ENCODE measurements at places on chromosomes 11 and 22.
A peak's percentile ranks its signal among the peaks of the same experiment; 100 is the strongest.

DNA sequence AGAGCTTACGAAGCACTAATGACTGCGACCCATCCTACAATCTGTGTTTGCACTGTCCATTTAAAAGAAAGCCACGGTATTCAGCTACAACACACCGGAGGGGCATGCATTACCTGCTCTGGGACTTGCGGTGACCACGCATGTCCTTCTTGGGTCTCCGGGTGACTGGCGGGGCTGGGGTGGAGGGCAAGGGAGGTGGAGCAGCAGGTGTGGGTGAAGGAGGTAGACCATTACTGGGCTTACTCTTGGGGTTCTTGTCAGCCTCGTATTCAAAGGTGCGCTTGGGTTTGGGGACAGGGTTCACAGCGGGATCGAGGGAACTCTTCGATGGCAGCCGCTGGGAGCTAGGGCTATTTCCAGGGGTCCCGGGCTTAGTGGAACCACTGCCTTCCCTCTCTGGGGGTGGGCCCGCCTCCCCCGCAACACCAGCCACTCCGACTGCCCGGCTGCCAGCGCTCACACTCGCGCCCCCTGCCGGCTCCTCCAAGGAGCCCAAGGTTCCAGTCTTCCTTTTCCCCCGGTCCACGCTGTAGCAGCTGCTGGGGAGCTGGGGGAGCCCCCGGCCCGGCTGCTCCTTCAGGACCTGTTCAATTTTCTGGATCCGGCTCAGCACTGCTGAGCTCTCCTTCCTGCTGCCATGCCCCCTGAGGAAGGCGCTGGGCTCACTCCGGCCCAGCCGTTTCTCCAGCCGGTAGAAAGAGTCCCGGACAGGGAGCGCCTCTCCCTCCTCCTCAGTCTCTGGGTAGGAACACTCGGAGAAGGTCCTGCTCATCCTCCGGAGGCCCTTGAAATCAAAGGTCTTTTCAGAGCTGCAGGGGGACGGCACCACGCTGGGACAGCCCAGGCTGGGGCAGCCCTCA lies 47.5 kb downstream of the RPL27A start:
- no peak for DNase-seq

- no peak for DNase-seq
These were observed 22.8 kb downstream of the TCP11L1 start for GRCh38 chr11:33062137-33062536.

GRCh38 chr11:95241681-95242081 lies 10.7 kb upstream of the SESN3 start:
- DNase-seq: no peak

DNA sequence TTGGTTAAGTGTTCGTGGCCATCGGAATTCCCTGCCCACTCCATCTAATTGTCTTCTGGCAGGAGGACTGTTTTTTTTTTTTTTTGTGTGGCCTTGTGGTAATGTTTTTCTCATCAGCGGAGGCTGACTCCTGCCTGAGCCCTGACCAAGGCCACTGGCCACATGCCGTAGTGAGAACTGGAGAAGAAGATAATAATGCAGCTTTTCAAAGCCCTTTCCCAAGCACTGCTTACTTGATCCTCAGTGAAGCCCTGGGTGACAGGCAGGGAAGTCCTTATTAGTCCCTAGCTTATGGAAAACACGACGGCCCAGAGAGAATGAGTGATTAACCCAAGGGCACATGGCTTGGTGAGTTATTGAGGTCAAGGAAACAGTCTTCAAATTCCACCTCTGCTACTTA lies 71.2 kb downstream of the ADM start:
- no peak for DNase-seq

- no peak for DNase-seq
These were observed 408.5 kb downstream of the OPCML start for GRCh38 chr11:133123796-133124195.

DNA sequence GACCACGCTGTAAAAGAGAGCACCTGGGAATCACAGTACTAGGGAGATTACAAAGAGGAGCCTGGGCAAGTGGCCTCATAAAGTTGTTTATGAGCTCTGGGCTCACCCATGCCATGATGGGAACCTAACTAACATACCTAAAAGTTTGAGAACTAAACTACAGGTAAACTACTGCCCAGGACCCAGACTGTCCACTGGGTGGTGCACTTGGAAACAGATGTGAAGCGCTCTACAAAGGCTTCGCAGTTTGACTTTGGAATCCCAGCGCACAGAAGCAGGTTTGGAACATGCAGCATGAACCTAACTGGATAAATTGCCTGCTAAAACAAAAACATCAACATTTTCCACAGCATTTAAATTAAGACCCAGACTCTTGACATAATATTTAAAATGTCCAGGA lies 418.6 kb downstream of the FAM181B start:
- no peak for DNase-seq

- no peak for DNase-seq
These were observed 25.5 kb upstream of the GRK2 start for GRCh38 chr11:67240576-67241389.

- no peak for DNase-seq
These were observed 54.6 kb downstream of the LRRC32 start for GRCh38 chr11:76615950-76616349.

GRCh38 chr11:62152245-62153086 lies 28.7 kb downstream of the INCENP start:
- no peak for DNase-seq

DNA sequence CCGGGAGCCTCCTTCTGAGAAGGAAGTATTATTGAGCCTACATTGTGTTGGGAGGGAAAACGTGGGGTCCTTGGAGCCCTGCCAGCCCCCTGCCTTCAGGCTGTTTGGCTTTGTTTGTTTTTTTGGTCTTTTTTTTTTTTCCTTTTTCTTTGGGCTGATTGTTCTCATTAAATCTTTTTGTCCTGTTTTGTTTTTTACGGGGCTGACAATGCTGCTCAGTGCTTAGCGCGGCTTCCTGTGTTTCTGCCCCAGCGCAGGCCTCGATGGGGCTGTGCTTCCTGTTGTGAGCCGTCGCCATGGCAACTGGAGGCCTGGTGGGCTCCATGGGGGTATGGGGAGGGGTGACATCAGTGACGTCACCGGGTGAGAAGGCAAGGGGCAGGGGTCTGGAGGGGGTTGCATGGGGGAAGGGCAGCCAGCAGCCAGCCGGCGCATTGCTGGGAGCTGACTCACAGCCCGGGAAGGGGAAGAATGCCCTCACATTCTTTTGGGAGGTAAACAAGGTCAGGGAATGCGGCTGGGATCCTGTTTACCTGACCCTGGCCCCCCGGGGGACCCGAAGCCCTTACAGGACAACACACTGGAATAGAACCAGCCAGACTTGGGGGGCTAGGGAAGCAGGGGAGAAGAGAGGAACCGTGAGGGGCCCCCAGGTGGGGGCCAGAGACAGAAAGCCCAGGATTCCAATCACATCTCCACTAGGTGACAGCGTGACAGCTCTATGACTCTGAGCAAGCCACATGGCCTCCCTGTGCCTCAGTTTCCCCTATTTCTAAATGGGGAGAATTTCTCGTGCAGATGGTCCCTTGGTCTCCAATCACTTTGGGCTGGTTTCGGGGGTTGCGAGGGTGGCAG lies 22.2 kb upstream of the CBX7 start:
- DNase-seq: peak; percentile 23

GRCh38 chr11:110919241-110919922 lies 207.1 kb upstream of the ARHGAP20 start:
- no peak for DNase-seq

DNA sequence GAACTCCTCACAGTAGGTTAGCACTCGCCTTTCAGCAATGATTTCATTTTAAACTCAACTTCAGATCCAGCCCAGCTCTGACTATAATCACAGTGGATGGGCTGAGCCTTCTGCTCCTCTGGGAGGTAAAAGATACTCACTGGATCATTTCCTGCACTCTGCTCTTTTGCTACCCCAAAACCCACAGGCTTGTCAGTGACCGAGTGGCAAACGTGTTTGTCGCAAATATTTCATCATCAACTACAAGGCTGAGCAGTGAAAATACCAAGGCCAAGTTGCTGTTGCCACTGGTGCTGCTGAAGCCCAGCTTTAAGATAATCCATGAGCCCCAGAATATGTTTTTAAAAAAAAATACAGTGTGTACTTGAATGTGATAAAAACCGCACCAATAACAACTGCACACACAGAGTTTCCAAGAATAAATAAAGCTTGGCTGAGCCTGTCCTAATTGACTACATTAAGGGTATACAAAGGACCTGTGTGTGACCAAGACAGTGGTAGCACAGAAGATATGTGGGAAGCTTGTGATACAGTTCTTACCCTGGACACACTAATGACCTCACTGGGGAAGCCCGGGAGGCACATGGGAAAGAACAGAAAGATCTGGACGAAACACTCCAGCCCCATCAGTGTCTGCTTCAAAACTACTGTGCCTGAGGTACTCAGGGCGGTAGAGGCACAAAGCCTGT lies 41.3 kb downstream of the ABTB2 start:
- no peak for DNase-seq

DNA sequence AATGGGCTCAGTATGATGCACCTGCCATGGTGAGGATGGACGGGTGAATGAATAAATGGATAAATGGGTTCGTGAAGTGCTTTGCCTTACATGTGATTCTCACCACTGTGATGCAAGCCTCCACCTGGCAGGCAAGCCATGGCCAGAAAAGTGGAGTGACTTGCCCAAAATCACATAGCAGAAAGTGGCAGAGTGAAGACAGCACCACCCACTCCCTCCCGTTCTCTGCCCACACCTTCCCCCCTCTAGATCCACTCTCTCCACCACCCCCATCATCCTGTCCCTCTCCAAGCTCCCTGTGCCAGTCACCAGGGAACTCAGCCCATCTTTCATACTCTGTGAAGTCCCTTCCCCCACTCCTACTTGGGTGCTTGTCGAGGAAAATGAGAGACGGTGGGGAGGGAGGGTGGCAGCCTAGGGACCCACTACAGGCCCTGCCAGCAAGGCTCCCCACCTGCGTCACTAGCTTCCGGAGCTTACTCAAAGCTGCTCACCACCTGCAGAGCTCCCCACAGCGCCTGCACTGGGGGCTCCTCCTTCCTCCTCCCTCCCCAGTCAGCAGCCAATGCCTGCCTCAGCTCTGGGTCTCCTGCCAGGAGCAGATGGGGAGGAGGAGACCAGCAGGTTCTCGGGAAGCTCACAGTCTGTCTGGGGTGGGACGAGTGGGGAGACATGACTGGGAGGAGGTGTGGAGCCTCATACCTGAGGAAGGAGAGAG lies 82.3 kb downstream of the PDE2A start:
- DNase-seq: no peak

DNA sequence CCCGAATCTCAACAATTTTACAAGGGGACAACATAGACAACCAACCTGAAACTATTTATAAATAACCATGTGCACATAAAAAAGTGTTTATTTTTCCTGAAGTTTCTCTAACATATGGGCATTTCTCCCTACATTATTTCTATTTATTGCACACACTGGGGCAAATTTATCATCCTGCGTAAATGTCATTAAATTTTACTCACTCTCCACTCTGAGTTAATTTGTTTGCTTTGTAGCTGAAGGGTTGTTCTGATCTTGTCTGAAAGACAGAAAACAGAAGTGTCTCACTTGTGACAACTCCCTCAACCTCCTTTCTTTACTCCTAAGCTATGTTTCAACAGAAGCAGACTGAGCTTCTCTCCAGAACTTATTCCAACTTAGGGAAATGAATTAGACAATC lies 194.2 kb downstream of the HIPK3 start:
- DNase-seq: no peak

GRCh38 chr22:45897736-45898135 lies 79.2 kb downstream of the WNT7B start:
- DNase-seq: no peak

- peak; percentile 96 for DNase-seq
These were observed 36.2 kb downstream of the LIF start for GRCh38 chr22:30210235-30210909.

DNA sequence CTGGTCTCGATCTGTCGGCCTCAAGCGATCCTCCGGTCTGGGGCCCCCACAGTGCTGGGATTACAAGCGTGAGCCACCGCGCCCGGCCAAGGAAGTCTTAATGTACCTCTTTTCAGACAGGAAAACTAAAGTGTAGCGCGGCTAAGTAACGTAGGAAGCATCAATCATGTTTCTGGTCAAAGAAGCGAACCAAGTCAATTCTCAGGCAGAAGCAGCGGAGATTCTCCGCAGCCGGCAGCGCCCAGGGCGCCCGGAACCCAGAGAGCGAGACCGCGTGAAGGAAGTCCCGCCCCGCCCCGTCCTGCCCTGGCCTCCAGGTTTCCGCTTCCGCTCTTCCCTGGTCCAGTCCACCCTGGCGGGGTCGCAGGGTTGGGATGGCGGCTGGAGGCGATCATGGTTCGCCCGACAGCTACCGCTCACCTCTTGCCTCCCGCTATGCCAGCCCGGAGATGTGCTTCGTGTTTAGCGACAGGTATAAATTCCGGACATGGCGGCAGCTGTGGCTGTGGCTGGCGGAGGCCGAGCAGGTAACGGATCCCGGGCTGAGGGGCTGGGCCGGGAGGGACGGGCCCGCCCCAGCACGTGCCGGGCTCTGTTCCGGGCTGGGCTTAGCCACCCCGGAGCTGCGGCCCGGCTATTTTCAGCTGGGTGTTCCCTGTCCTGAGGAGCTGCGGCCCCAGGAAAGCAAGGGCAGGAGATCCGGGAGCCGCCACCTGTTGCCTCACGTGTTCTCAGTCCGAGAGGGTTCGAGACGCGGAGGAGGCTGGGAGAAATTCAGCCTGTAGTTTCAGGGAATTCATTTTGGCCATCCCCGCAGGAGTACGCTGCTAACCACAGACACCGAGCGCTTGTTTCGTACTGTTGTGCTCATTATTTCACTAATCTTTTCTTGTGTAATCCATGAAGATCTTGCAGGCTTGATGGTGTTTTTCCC lies at the start of gene ADSL:
TSS of gene ADSL (plus strand) at position 316 of the 934 bp plus-strand sequence. CDS start at position 375, 59 bp downstream.
- peak; percentile 47 for DNase-seq

GRCh38 chr11:102664001-102664752 lies 39.0 kb upstream of the MMP20 start:
- DNase-seq: peak; percentile 13

GRCh38 chr11:42201603-42202148 lies 742.2 kb upstream of the LRRC4C start:
- no peak for DNase-seq

DNA sequence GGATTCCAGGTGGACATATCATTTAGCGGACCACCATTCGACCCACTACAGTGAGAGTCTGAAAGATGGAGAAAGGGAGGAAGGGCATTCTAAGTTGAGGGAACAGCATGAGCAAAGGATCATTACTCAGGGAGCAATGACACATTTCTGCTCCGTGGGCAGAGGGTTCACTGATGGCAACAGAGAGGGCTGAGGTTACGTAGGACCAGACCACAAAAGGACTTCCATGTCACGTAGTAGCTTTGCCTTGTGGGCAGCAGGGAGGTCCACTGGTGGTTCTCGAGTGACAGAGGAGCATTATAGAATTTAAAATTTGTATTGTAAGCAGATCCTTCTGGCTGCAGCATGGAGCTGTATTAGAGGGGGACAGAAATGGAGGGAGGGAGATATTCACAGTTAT lies 109.7 kb upstream of the NAV2 start:
- DNase-seq: no peak

- no peak for DNase-seq
These were observed 76.7 kb downstream of the TRIM29 start for GRCh38 chr11:120061036-120061760.
